ENCODE measurements at places on chromosomes 12 and 14.

- DNase-seq: no peak
These were observed 59.1 kb downstream of the UBR7 start for GRCh38 chr14:93266127-93266526.

DNA sequence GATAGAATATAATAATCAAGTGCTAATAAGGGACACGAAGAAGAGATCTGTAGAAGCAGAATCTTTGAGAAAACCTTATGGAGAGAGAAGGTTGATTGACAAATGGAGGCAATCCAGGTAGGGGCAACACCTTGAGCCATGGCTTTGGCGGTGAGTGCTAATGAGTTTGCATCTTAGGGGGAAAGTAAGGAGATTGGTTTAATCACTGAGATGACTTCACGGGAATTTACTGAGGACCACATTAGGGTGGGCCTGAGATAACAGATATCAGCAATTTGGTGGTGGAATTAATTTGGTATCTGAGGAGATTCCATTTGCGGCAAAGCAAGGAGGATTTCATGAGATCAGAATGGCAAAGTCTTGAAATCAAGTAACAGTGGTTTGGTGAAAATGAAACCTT lies 1.8 kb upstream of the LARP4 start:
- no peak for DNase-seq

- DNase-seq: no peak
These were observed 1.6 kb downstream of the GLTP start for GRCh38 chr12:109878749-109879148.

GRCh38 chr12:21825886-21826617 lies 51.5 kb upstream of the KCNJ8 start:
- DNase-seq: no peak

DNA sequence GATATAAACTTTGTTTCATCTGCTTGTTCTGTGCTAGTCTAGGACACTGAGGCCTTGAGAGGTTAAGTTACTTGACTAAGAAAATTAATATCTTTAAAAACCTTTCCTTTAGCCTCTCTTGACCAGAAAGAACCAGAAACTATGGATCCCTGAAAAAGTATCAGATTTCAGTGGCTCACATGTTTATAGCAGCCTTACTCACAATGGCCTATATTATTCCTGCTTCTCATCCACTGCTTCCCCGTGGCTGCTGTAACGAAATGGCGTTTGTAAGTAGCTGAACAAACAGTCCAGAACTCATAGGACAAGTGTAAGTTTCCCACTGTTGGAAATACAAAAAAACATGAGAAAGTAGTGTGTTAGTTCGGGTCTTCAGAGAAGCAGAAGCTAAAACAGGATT lies 3.2 kb upstream of the PYGL start:
- DNase-seq: no peak

DNA sequence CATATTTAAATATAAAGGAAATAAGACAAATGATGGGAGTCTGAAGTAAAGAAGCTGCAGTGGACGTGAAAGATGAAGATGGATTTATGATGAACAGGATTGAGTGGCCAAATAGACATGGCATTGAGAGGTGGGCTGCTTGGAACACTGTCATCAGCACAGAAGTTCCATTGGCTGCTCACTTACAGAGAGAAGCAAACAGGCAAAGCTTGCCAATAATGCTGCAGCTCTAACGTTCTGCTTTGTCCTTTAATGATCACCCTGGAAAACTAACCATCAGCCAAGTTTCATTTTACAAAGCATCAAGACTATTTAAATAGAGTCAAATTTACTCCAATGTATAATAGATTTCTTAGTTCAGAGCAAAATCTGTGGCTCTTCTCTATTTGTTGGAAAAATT lies 721.4 kb downstream of the TMTC2 start:
- no peak for DNase-seq

GRCh38 chr12:95730457-95730856 lies 60.1 kb downstream of the NTN4 start:
- no peak for DNase-seq

GRCh38 chr14:72774894-72775620 lies 118.8 kb downstream of the DPF3 start:
- DNase-seq: no peak

- DNase-seq: peak; percentile 55
These were observed 69.9 kb upstream of the CNTN1 start for GRCh38 chr12:40622246-40622838.

GRCh38 chr12:118424884-118425283 lies 48.5 kb downstream of the SUDS3 start:
- no peak for DNase-seq

- DNase-seq: no peak
These were observed 155.7 kb downstream of the DPF3 start for GRCh38 chr14:72738161-72738611.

- peak; percentile 82 for DNase-seq
These were observed 717 bp downstream of the UBC start for GRCh38 chr12:124913474-124914391.

- no peak for DNase-seq
These were observed 13.4 kb downstream of the TNFAIP2 start for GRCh38 chr14:103136388-103137271.

DNA sequence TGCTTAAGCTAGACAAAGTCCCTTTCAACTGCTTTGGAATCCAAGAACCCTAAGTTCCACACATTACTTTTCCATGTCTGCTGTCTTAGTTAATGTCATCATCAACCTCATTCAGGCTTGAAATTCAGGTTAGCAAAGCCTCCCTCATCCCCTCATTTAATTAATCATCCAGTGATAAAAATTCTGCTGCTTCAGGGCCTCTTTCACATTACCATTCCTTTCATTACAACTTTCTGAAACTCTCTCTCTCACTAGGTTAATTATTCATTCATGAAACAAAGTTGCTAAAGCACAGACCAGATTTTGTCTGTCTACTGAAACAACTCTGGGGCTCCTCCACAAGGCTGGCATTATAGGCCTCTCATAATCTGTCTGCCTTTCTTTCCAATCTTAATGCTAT lies 9.4 kb upstream of the VTI1B start:
- no peak for DNase-seq

DNA sequence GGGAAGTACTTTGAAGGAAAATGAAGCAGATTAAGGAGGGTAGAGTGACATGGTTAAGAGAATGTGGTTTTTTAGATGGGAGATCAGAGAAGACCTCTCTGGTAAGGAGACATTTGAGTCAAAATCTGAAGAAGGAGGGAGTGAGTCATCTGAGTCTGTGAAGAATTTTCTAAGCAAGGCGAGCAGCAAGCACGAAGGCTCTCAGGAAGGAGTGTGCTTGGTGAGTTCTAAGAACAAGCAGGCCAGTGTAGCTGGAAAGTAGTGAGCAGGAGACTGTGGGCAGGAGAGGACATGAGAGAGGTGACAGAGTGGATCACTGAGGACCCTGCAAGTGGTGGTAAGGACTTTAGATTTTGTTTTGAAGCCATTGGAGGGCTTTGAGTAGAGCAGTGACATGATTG lies 76.3 kb upstream of the FUT8 start:
- DNase-seq: peak; percentile 8

DNA sequence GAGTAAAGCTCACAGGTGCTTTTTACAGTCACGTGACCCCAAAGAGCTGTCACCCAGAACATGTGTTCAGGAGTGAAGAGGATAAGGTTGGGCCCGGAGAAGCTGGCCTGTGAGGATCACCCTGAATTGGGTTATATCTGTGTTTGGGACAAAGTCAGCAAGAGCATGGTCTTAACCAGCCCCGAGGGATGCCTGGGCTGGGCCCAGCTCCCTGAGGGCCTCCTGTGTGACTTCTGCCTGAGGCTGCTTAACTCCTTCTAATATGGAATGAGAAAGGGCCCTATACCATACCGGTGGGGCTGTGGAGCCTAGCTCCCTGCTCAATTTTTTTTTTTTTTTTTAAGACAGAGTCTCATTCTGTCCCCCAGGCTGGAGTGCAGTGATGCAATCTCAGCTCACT lies 2.5 kb downstream of the CDCA4 start:
- DNase-seq: no peak

GRCh38 chr12:101592921-101593320 lies 1.9 kb upstream of the MYBPC1 start:
- no peak for DNase-seq

DNA sequence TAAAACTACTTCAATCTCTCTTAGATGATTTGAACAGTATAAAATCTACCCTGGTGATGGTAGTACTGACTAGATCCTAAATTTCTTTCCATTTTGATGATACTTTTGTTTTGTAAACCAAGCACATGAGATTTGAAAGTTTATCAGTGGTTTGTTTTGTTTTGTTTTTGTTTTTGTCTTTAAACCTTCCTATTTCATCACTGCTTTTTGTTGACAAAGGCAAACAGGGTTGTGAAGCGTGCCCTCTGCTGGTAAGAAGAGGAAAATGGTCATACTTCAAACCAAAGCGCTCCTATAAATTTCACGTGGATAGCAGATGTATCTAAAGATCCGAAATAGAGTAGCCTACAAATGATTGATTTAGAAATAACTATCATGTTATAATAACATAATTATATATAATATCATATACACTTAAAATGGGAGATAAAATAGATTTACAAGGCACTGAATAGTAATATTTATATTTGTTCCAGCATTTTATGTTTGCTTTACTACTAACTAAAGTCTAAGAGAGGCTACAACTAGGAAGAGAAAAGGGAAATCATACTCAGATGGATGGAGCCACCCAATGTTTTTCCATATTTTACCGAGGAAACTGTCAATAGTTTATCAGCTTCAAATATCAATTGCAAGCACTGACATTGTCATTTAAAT lies 254.0 kb upstream of the USP15 start:
- DNase-seq: peak; percentile 43

DNA sequence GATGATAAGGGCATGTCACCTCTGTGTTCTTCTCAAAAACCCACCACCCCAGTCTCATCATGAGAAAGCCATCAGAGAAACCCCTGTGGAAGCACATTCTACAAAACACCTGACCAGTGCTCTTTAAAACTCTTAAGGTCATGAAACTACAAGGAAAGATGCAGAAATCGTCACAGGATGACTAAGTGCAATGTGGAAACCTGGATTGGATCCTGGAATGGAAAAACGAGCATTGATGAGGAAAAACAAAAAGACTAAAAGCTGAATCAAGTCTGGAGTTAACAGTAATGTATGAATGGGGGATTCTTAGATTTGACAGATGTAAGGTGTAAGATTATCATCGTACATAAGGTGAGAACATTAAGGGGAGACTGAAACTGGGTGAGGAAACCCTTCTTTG lies 211.0 kb downstream of the TBX5 start:
- DNase-seq: no peak

GRCh38 chr12:25264114-25264513 lies 13.4 kb upstream of the KRAS start:
- DNase-seq: no peak

- no peak for DNase-seq
These were observed 388.3 kb upstream of the GARIN6 start for GRCh38 chr12:99259040-99259934.

DNA sequence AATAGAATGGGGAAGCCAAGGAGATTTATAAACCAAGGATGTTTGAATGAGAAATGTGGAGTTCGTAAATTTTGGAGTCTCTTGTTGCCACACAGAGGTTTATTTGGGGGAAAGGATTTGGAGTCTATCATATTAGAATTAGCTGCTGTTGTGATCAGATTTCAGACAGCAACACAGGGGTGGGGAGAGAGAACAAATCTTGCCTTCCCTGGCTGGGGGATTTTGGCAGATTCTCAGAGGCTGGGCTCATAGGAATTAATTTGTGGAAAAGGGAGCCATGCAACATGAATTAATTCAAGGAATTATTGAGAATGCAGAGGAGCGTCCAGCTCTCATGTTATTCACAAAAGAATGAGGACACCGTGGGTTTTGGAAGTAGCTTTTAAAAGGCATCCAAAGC lies 73.9 kb upstream of the PRMT8 start:
- DNase-seq: no peak

DNA sequence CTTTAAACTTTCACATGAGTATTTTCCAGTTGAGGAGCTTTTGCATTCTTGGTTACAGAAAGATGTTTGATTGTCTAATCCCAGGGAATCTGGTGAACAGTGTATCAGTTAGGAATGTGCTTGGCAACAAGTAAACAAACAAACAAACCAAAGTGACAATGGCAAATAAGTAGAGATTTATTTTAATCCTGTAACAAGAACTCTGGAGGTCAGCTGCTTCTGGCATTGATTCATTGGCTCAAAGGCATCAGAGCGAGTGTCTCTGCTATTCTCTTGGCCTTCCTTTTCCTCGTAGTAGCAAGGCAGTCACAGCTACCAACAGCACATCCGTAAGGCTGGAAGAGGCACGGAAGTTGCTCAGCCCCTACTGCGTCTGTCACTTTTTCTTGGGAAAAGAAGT lies 37.2 kb downstream of the CRADD start:
- no peak for DNase-seq

- no peak for DNase-seq
These were observed 347.2 kb upstream of the DCN start for GRCh38 chr12:91529829-91530228.

DNA sequence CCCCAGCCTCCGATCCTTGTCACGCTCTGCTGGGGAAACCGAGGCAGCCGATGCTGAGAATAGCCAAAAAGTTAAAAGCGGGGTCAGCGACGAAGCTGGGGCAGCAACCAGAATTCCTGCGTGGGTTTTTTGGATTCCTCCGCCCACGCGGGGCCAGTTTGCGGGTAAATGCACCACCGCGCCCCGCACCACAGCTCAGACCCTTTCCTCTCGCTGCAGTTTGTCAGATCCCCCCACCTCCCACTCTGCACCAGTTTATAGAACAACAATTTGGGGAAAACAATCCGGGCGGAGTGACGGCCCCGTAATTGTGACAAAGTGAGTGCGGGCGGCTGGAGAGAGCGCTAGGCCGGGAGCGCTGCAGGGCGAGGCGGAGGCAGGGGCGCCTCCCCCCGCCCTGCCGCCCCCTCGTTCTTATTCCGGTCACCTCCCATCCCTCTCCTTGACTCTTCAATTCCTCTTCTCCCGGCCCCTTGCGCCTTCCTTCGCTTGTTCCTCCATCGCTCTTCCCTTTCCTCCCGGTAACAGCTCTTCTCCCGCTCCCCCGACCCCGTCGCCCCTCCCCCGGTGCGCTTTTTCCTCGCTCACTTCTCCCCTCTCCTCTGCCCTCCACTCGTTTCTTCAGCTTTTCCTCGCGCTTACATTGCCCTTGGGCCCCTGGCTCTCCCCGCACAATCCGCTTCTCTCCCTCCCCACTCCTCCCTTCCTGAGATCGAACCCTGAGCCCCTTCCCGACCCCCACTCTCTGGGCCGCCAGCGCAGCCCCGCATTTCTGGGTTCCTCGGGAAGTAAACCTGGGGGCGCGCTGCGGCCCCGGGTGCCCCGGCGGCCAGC lies 646 bp upstream of the DNAJC22 start:
- no peak for DNase-seq
